ENCODE measurements at places on chromosomes 7 and 10. TPM values are rescaled to one million over a fixed set of nuclear protein-coding genes. Genes with fewer than 3 reads are reported as not detected.

Gene CELF2
- 0.02 TPM for total RNA-seq

Gene SLC18A3
- not detected for total RNA-seq

Gene NUP42
- total RNA-seq = 23.5 TPM

Gene NEUROD6
- not detected for total RNA-seq

Gene PDLIM1
- 293 TPM for total RNA-seq

Gene HPSE2
- not detected for total RNA-seq

Gene PSMG3
- 74.2 TPM for total RNA-seq

Gene HOXA5
- total RNA-seq = 5.1 TPM

Gene AGR3
- total RNA-seq = not detected

Gene ARMH3
- 12.1 TPM for total RNA-seq

Gene BLOC1S2
- total RNA-seq = 101 TPM

Gene CLRN3
- total RNA-seq = not detected

Gene SP4
- total RNA-seq = 1.3 TPM

Gene RSPH10B
- total RNA-seq = 0.06 TPM

Gene CLEC2L
- total RNA-seq = 0.08 TPM

Gene TMEM139
- total RNA-seq = 1.2 TPM

Gene RPEL1
- total RNA-seq = 0.07 TPM

Gene MRC1
- total RNA-seq = 0.02 TPM

Gene LAMB1
- 104 TPM for total RNA-seq

Gene CRTAC1
- total RNA-seq = 1.6 TPM

Gene RASA4B
- total RNA-seq = 1.8 TPM

Gene EMX2
- total RNA-seq = not detected

Gene LHFPL3
- not detected for total RNA-seq

Gene CCDC172
- total RNA-seq = not detected

Gene SIRT1
- total RNA-seq = 19.0 TPM

Gene WEE2
- not detected for total RNA-seq

Gene ACTR3C
- total RNA-seq = not detected

Gene OR2AE1
- total RNA-seq = not detected

Gene SPDYE16
- total RNA-seq = 0.10 TPM

Gene IFIT1B
- total RNA-seq = not detected

Gene CLDN12
- 38.0 TPM for total RNA-seq

Gene HELLS
- 28.0 TPM for total RNA-seq

Gene DLG5
- total RNA-seq = 38.6 TPM

Gene CALHM1
- not detected for total RNA-seq

Gene MET
- total RNA-seq = 72.0 TPM

Gene AGAP5
- total RNA-seq = 2.4 TPM

Gene ABCA13
- total RNA-seq = 0.03 TPM

Gene CLCN1
- 0.03 TPM for total RNA-seq

Gene HSPB1
- total RNA-seq = 1,516 TPM

Gene FBXO24
- total RNA-seq = 0.35 TPM

Gene AMZ1
- total RNA-seq = 0.05 TPM

Gene ZPBP
- not detected for total RNA-seq

Gene C10orf67
- 0.08 TPM for total RNA-seq
